ENCODE measurements at places on chromosomes 3 and 15. TPM values are rescaled to one million over a fixed set of nuclear protein-coding genes. Genes with fewer than 3 reads are reported as not detected.

The MUC4 gene
- total RNA-seq, result not detected

DNA sequence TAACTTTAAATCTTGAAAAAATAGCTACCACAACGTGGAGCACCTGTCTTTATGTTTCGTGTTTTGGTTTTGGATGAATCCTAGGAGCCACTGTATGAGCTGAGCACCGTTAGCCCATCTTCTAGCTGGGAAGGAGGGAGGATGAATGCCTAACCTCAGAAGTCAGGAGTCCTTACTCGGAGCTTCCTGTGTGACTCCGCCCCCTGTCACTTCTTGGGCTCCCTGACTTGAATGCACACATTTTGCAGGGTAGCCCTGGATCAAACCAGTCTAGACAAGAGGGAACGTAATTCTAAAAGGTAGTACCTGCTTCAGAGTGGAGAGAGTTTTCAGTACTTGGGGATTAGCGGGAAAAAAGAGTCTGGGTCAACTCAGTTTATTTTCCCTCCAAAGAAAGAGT, 5.3 kb downstream of the GABRA5 start:
- no peak overlapping the region for H3K27ac ChIP-seq
- H3K4me1 ChIP-seq, result no peaks in the 10 kb centered on the region
- H3K27me3 ChIP-seq, result peaks cover 15% of the 10 kb centered on the region
- no peaks in the 10 kb centered on the region for H3K36me3 ChIP-seq
- H3K4me3 ChIP-seq, result no peak overlapping the region

- DNase-seq, result no peak
- no peak overlapping the region for H3K27ac ChIP-seq
- peaks cover 21% of the 10 kb centered on the region for H3K4me1 ChIP-seq
- no peaks in the 10 kb centered on the region for H3K27me3 ChIP-seq
- no peak overlapping the region for H3K4me3 ChIP-seq
Measured at GRCh38 chr15:78216276-78217104, 17.9 kb downstream of the ACSBG1 start.

GRCh38 chr15:88012233-88012632, 244.3 kb downstream of the NTRK3 start:
- H3K4me3 ChIP-seq, result no peak overlapping the region
- no peak for DNase-seq
- no peak overlapping the region for H3K27ac ChIP-seq
- H3K27me3 ChIP-seq, result no peaks in the 10 kb centered on the region
- H3K4me1 ChIP-seq, result no peaks in the 10 kb centered on the region

DNA sequence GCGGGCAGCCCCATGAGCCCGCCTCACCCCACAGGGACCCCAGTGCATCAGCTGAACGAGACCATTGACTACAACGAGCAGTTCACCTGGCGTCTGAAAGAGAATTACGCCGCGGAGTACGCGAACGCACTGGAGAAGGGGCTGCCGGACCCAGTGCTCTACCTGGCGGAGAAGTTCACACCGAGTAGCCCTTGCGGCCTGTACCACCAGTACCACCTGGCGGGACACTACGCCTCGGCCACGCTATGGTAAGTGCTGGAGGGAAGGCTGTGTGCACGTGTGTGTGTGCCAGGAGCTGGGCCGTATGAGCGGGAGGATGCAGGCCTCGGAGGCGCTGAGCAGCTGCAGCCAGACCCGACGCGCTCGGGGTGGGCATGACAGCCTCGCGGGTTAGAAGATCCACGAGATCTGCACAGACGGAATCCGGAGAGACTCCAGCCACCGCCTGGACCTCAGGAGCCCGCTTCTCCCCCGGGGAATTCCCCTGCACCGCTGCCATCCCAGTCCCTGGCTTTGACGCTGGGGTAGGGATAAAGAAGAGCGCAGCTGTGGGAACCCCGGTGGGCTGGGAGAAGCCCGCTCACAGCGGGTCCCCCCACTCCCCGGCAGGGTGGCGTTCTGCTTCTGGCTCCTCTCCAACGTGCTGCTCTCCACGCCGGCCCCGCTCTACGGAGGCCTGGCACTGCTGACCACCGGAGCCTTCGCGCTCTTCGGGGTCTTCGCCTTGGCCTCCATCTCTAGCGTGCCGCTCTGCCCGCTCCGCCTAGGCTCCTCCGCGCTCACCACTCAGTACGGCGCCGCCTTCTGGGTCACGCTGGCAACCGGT, 2.6 kb downstream of the DUOXA2 start:
- no peak overlapping the region for H3K4me3 ChIP-seq
- H3K27me3 ChIP-seq, result peaks cover 51% of the 10 kb centered on the region
- no peak overlapping the region for H3K27ac ChIP-seq
- no peaks in the 10 kb centered on the region for H3K36me3 ChIP-seq

DNA sequence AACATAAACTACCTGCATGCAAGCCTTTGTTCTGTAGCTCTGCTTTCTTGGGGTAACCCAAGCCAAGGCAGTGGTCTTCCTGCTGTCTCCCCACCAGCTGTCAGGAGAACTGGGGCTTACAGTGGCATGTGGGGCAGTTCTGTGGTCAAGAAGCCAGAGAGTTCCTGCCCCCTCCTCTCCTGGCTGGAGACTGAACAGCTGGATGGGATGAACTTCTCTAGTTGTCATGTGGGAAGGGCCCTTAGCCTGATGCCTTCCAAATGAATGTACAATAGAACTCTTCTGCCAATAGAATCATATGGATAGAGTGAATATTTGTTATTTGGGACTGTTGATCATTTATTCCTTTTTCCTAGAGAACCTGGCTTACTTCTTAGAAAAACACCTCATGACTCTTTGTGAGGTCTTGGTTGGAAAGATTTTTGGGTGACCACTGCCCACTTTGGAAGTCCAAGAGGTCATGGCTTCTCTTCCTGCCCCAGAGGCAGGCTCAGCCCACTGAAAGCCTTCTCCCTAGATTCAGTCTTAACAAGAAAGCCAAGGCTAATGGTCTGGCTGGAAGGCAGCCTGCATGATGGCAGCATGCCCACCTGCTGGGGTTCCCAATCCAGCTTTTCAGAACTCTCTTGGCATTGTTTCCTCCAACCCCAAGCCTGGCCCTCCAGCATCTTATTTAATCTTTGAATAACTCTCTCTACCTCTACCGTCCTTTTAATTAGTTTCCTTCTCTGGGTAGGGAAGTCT, 462.9 kb upstream of the PROK2 start:
- no peak overlapping the region for H3K27ac ChIP-seq
- H3K4me3 ChIP-seq, result no peak overlapping the region
- DNase-seq, result no peak
- no peaks in the 10 kb centered on the region for H3K27me3 ChIP-seq
- H3K36me3 ChIP-seq, result no peaks in the 10 kb centered on the region

All from SJSA1 (cell line).